ENCODE measurements at places on chromosomes 7 and 10.

DNA sequence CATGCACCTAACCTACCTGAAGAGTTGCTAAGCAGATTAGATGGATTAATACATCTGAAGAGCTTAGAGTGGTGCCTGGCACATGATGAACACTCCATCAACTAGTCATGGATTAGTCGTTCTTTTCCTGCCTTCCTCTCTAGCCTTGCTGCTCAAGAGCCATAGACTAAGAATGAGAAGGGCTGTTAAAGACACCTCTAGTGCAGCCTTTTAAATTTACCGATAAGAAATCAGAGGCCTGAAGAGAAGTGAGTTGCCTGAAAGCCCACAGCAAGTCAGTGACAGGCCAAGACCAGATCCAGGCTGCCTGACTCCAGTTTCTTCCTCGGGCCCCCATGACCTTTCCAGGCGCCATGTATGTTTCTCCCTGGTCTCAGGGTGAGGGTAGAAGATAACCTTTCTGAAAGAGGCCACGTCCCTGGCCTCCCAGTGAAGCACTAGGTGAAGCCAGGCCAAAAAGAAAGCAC lies 6.5 kb downstream of the TSPAN15 start:
- DNase-seq, result no peak

DNA sequence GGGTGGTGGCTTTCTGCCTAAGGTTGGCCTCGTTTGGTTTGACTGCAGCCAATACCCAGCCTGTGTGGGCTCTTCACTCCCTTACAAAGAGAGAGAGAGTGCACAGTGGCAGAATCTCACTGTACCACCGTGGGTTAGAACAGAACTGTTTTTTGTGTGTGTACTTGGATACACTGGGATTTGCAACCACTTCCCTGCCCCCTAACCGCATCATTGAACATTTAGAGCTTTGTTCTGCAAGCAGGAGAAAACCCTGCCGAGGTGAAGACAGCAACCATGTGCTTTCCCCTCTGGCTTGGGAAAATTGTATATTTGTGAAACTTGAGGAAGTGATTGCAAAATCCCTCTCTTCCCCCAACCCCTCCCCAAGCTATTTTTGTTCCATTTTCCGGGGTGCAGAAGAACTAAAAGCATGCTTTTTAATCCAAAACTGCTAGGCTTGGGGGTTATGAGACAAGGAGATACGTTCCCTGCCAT lies 201.2 kb downstream of the TCF7L2 start:
- DNase-seq, result no peak

GRCh38 chr7:32506266-32507054 lies 11.2 kb downstream of the AVL9 start:
- no peak for DNase-seq

- DNase-seq, result no peak
Measured at GRCh38 chr10:31395695-31396094, 76.7 kb downstream of the ZEB1 start.

DNA sequence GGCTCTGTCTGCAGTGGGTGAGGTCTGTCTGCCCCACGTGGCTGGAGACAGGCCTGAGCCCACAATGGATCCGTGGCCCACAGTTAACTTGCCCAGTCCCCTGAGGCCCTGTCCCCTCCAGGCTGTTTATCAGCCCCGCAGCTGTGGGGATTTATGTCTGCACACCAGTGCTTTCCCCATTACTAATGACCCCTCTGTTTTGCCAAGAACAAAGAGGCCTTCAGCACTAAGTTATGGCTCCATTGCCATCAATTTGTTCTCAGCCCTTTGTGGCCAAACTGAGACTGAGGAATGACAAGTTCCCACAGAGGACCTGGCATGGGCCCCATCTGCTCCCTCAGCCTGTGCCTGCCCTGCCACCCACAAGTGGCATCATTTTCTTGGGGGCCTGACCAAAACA lies 138.2 kb downstream of the C10orf105 start:
- no peak for DNase-seq

DNA sequence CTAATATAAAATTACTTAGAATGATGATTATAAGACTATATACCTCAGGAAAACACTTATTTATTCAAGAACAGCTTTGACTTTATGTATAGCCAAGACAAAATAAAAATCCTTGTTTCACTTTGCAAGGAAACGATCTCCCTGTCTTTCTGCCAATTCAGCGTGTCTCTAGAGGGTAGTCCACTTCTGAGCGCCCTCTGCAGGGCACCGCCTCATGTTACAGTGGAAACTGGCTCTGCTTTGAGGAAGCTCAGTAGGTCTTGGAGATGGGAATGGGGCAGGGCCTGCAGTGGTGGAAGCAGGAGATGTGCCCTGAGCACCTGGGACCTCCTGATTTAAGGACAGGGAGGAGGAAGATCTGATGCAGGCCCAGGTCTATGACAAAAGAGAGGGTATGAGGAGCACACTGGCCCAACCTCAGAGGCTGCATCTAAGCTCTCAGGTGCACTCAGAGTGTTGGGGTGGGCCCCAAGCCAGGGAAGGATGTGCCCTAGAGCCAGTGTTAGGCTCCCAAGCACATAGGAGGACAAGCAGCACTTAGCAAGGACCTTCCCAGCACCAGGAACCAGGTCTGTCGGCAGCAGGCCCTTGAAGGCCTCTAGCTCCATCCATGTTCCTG lies 481.0 kb downstream of the TNS3 start:
- DNase-seq, result no peak

- no peak for DNase-seq
Measured at GRCh38 chr7:77664715-77665114, 31.5 kb upstream of the RSBN1L start.

- DNase-seq, result no peak
Measured at GRCh38 chr7:37320848-37321468, 127.7 kb downstream of the ELMO1 start.

GRCh38 chr10:36621346-36621745 lies 504.1 kb upstream of the ANKRD30A start:
- no peak for DNase-seq

- DNase-seq, result no peak
Measured at GRCh38 chr10:43043773-43044447, 33.0 kb upstream of the RET start.
